ENCODE measurements at places on chromosomes 16 and 17.

DNA sequence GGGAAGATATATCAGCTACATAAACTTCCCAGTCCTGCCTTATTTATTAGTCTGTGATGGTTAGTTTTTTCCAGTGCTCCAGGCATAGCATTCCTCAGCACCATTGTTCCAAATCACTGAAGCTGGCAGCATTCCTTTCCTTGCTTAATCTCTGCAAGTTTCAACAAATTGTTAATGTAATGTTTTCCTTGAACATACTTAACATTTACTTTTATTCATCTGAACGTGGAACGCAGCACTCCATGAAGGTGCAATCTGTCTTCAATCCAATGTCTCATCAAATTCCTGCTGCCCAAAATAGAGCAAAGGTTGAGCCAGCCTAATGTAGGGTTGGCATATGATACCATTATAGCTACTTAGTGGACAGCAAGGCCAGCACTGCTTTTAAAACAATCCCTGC is 441.1 kb upstream of the RBFOX1 start:
- no peak overlapping the region for H3K4me3 ChIP-seq
- no peaks in the 10 kb centered on the region for H3K36me3 ChIP-seq
- H3K27me3 ChIP-seq = no peaks in the 10 kb centered on the region
- no peak overlapping the region for H3K27ac ChIP-seq
- no peaks in the 10 kb centered on the region for H3K4me1 ChIP-seq
- DNase-seq = no peak

- no peak overlapping the region for H3K4me3 ChIP-seq
- no peaks in the 10 kb centered on the region for H3K4me1 ChIP-seq
- no peaks in the 10 kb centered on the region for H3K36me3 ChIP-seq
- no peaks in the 10 kb centered on the region for H3K27me3 ChIP-seq
Observed at GRCh38 chr16:6377956-6378355, 954.7 kb upstream of the RBFOX1 start.

GRCh38 chr16:46911038-46911437 is 26.9 kb downstream of the GPT2 start:
- H3K36me3 ChIP-seq = no peaks in the 10 kb centered on the region
- H3K4me3 ChIP-seq = no peak overlapping the region
- H3K27ac ChIP-seq = no peak overlapping the region
- no peaks in the 10 kb centered on the region for H3K27me3 ChIP-seq
- no peaks in the 10 kb centered on the region for H3K4me1 ChIP-seq
- DNase-seq = no peak

DNA sequence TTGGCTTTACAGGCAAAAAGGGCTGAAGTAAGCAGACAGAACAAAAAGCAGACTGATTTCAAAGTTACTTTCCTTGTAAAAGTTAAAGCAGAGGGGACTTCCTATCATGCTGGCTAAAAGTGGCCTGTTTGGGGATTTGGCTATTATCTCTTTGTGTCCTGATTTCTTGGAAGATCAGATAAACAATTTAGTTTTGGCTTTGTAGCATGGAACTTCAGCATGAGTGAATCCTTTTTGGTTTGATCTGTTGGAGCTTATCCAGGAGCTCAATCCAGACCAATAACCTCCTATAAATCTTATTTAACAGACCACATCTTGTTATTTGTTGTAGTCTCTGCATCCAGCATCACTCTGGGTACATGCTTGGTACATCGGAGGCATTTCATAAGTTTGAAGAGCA is 8.9 kb upstream of the RNF112 start:
- H3K4me1 ChIP-seq = no peaks in the 10 kb centered on the region
- H3K27ac ChIP-seq = no peak overlapping the region
- no peaks in the 10 kb centered on the region for H3K27me3 ChIP-seq
- no peaks in the 10 kb centered on the region for H3K36me3 ChIP-seq
- H3K4me3 ChIP-seq = no peak overlapping the region

DNA sequence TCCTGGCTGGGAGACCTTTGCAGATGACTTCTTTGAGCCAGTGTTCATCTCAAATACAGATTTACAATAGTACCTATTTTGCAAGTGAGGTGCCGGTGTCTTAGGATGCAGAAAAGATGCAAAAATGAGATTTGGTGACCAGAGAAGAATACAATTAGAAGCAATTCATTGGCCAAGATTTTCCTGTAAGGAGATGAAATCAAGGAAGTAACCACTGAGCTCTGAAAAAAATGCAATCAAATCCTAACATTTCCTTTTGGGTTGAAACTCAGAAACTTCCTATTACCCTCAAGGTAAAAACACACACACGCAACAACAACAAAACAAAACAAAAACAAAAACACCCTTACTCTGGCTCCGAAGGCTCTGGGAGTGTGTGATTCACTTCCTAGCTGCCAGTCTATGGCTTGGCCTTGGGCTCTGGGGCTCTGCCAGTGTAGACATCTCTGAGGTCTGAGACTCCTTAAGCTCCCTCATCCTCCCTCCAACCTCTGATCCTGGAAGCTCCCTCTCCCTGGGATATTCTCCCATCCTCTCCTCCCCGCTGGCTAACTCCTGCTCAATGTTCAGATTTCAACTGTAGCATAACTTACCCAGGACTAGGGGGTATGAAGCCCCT is 16.8 kb upstream of the MT4 start:
- no peak for DNase-seq
- H3K4me1 ChIP-seq = peaks cover 7% of the 10 kb centered on the region
- H3K27me3 ChIP-seq = no peaks in the 10 kb centered on the region
- no peaks in the 10 kb centered on the region for H3K36me3 ChIP-seq

DNA sequence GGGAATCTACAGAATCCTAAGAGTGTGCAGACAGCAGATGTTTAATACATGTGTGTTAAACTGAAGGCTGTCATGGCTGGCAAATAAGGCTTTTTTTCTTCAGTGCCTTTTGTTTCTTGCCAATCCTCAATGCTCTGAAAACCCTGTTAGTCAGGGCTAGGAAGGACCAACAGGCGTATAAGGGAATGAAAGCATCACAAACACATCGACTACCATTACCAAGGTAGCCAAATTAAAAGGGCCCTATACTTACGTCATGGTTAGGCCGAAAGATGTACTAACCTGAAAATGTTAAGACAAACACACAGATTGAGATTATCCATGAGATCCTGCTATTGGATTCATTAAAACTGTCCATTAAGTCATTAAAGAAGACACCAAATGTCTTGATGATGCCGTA is 13.1 kb downstream of the SLC16A6 start:
- no peaks in the 10 kb centered on the region for H3K4me1 ChIP-seq
- H3K4me3 ChIP-seq = no peak overlapping the region

GRCh38 chr17:77437017-77437416 is 296.2 kb downstream of the SEC14L1 start:
- H3K36me3 ChIP-seq = no peaks in the 10 kb centered on the region
- no peak for DNase-seq
- H3K27me3 ChIP-seq = no peaks in the 10 kb centered on the region
- H3K4me1 ChIP-seq = peaks cover 97% of the 10 kb centered on the region
- peak overlapping the region; percentile 31 for H3K4me3 ChIP-seq
- peak overlapping the region; percentile 95 for H3K27ac ChIP-seq

GRCh38 chr17:68398691-68399637 is 58.3 kb downstream of the WIPI1 start:
- no peak overlapping the region for H3K27ac ChIP-seq
- DNase-seq = no peak
- H3K4me1 ChIP-seq = peaks cover 21% of the 10 kb centered on the region
- H3K27me3 ChIP-seq = no peaks in the 10 kb centered on the region
- no peak overlapping the region for H3K4me3 ChIP-seq
- H3K36me3 ChIP-seq = peaks cover 5% of the 10 kb centered on the region

GRCh38 chr17:9079461-9080103 is 58.3 kb downstream of the NTN1 start:
- peak overlapping the region; percentile 55 for H3K27ac ChIP-seq
- H3K4me1 ChIP-seq = no peaks in the 10 kb centered on the region
- no peak for DNase-seq
- no peak overlapping the region for H3K4me3 ChIP-seq
- H3K27me3 ChIP-seq = no peaks in the 10 kb centered on the region

DNA sequence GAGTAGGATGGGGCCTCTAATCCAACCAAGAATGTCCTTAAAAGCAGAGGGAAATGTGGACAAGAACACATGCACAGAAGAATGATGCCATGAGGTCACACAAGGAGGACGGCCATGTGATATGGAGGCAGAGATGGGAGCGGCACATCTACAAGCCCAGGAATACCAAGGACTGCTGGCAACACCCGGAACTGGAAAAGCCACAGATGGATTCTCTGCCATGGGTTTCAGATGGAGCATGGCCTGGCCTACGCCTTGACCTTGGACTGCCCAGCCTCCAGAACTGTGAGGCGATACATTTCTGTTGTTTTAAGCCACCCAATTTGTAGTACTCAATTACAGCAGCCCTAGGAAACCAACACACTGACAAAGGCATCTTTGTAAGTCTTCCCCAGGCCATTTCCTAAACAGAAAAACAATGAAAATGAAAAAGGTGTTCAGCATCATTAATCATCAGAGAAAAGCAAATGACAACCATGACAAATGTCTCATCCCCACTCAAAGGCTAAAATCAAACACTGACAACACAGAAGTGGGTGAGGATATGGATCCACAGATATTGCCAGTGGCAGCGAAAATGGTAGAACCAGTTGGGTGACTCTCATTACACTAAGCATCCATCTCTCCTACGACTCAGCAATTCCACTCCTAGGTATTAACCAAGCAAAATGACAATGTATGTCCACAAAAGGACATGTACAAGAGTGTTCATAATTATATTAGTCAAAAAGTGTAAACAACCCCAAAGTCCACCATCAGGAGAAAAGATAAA is 76.9 kb upstream of the CNEP1R1 start:
- H3K36me3 ChIP-seq = no peaks in the 10 kb centered on the region
- H3K4me3 ChIP-seq = no peak overlapping the region
- no peaks in the 10 kb centered on the region for H3K27me3 ChIP-seq
- H3K4me1 ChIP-seq = no peaks in the 10 kb centered on the region

DNA sequence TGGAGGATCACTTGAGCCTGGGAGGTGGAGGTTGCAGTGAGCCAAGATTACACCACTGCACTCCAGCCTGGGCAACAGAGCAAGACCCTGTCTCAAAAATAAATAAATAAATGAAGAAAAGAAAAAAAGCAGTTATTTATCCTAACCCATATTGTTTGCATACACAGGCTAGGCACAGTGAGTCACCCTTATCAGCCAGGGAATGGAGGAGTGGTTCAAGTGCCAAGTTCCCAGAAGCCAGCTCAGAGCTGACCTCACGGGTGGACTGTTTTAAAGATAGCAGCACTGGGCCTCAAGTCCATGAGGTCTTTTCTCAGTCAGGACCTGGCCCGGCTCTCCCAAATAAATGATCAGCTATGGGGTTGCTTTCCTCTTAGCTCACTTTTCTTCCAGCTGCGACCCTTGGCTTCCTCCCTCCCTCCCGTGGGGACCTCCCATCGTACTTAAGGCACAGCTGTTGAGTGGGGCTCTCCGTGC is 22.6 kb upstream of the MGAT5B start:
- peaks cover 27% of the 10 kb centered on the region for H3K27me3 ChIP-seq
- H3K4me3 ChIP-seq = no peak overlapping the region
- H3K36me3 ChIP-seq = no peaks in the 10 kb centered on the region
- no peaks in the 10 kb centered on the region for H3K4me1 ChIP-seq

DNA sequence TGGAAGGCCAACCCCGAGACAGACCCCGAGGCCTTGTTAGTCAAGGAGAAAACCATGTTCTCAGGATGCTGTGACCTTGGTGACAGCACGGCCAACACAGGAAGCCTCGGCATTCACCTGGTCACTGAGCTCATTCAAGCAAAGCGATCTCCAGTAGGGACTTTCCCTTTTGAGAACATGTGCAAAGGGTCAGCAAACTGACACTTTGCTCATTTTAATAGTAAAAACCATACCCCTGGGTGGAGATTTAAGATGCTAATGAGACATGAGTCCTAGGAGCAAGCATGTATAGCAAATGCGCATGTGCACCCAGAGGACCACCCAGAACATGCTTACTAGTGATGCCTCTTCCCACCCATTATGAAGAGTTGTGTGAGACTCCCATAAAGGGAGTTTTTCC is 5.7 kb upstream of the SULT1A2 start:
- H3K4me3 ChIP-seq = no peak overlapping the region
- H3K36me3 ChIP-seq = no peaks in the 10 kb centered on the region
- H3K27me3 ChIP-seq = no peaks in the 10 kb centered on the region
- no peak overlapping the region for H3K27ac ChIP-seq

- no peak overlapping the region for H3K27ac ChIP-seq
- H3K4me1 ChIP-seq = no peaks in the 10 kb centered on the region
- H3K4me3 ChIP-seq = no peak overlapping the region
- H3K27me3 ChIP-seq = no peaks in the 10 kb centered on the region
- DNase-seq = no peak
Observed at GRCh38 chr16:52872731-52873130, 180.0 kb downstream of the CHD9NB start.

DNA sequence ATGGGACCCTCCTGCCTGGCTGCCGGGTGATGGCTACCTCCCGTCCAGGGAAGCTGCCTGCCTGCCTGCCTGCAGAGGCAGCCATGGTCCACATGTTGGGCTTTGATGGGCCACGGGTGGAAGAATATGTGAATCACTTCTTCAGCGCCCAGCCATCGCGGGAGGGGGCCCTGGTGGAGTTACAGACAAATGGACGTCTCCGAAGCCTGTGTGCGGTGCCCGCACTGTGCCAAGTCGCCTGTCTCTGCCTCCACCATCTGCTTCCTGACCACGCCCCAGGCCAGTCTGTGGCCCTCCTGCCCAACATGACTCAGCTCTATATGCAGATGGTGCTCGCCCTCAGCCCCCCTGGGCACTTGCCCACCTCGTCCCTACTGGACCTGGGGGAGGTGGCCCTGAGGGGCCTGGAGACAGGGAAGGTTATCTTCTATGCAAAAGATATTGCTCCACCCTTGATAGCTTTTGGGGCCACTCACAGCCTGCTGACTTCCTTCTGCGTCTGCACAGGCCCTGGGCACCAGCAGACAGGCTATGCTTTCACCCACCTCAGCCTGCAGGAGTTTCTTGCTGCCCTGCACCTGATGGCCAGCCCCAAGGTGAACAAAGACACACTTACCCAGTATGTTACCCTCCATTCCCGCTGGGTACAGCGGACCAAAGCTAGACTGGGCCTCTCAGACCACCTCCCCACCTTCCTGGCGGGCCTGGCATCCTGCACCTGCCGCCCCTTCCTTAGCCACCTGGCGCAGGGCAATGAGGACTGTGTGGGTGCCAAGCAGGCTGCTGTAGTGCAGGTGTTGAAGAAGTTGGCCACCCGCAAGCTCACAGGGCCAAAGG is 36.8 kb downstream of the NLRC5 start:
- no peak overlapping the region for H3K4me3 ChIP-seq
- H3K27ac ChIP-seq = no peak overlapping the region
- H3K36me3 ChIP-seq = peaks cover 64% of the 10 kb centered on the region
- no peaks in the 10 kb centered on the region for H3K27me3 ChIP-seq
- no peak for DNase-seq

GRCh38 chr17:10396524-10397163 is 23.8 kb upstream of the MYH13 start:
- no peaks in the 10 kb centered on the region for H3K27me3 ChIP-seq
- H3K36me3 ChIP-seq = no peaks in the 10 kb centered on the region

GRCh38 chr16:31354394-31355291 is at the start of gene ITGAX:
ITGAX (plus strand) TSS chr16:31355176; CDS start chr16:31355255, 79 bp downstream.
- no peak for DNase-seq
- no peaks in the 10 kb centered on the region for H3K36me3 ChIP-seq
- H3K4me3 ChIP-seq = no peak within 1 kb of the TSS

GRCh38 chr17:76469076-76469990 is 1.9 kb downstream of the AANAT start:
- peaks cover 28% of the 10 kb centered on the region for H3K36me3 ChIP-seq
- no peak overlapping the region for H3K4me3 ChIP-seq
- no peak overlapping the region for H3K27ac ChIP-seq
- H3K27me3 ChIP-seq = no peaks in the 10 kb centered on the region

GRCh38 chr16:84631886-84632285 is 14.0 kb upstream of the COTL1 start:
- no peak for DNase-seq
- H3K4me3 ChIP-seq = no peak overlapping the region
- H3K27me3 ChIP-seq = no peaks in the 10 kb centered on the region
- peaks cover 13% of the 10 kb centered on the region for H3K4me1 ChIP-seq
- no peak overlapping the region for H3K27ac ChIP-seq
- H3K36me3 ChIP-seq = no peaks in the 10 kb centered on the region

All from effector memory CD4-positive, alpha-beta T cell (primary cell).